Ureter (tissue), 1 donor: ENCODE measurements at places on chromosomes 6 and 20. TPM values are rescaled to one million over a fixed set of nuclear protein-coding genes. Genes with fewer than 3 reads are reported as not detected.

Gene VGLL2
- total RNA-seq, result not detected

Gene TCP11
- total RNA-seq, result not detected

Gene FAM217A
- not detected for total RNA-seq

Gene FITM2
- 7.8 TPM for total RNA-seq

Gene SH3BGRL2
- total RNA-seq, result 50.4 TPM

Gene AFDN
- 168 TPM for total RNA-seq

Gene HLA-DQA1
- total RNA-seq, result 30.1 TPM

Gene ERVFRD-1
- 0.18 TPM for total RNA-seq

Gene PLN
- total RNA-seq, result 89.3 TPM

Gene TLDC2
- 0.36 TPM for total RNA-seq

Gene RBPJL
- not detected for total RNA-seq

Gene VEGFA
- 261 TPM for total RNA-seq

Gene ELOVL4
- 1.4 TPM for total RNA-seq

Gene ANKRD66
- total RNA-seq, result not detected

Gene PDYN
- total RNA-seq, result not detected

Gene BTN1A1
- total RNA-seq, result not detected

Gene HSPA1L
- total RNA-seq, result 1.7 TPM

Gene CALHM4
- not detected for total RNA-seq

Gene FUT9
- 6.7 TPM for total RNA-seq

Gene RAET1L
- total RNA-seq, result not detected

Gene ID4
- total RNA-seq, result 32.5 TPM

Gene ZSCAN12
- total RNA-seq, result 11.1 TPM

Gene LRRC1
- 46.9 TPM for total RNA-seq

Gene FERMT1
- total RNA-seq, result 41.8 TPM

Gene MOG
- total RNA-seq, result not detected

Gene MRPL18
- total RNA-seq, result 69.6 TPM

Gene FKBP1A
- total RNA-seq, result 260 TPM

Gene ECT2L
- total RNA-seq, result 0.18 TPM

Gene PRPH2
- 0.91 TPM for total RNA-seq

Gene CTSZ
- 116 TPM for total RNA-seq

Gene CCR6
- not detected for total RNA-seq

Gene HCK
- total RNA-seq, result 6.1 TPM

Gene EXOC2
- total RNA-seq, result 23.6 TPM

Gene CPXM1
- total RNA-seq, result 3.0 TPM

Gene BNIP5
- total RNA-seq, result not detected

Gene CGAS
- total RNA-seq, result 5.2 TPM

Gene OGFRL1
- total RNA-seq, result 9.4 TPM

Gene KIFC1
- total RNA-seq, result 1.0 TPM

Gene NMBR
- total RNA-seq, result not detected

Gene WFDC12
- not detected for total RNA-seq

Gene LY6G5C
- total RNA-seq, result 3.0 TPM

Gene COL12A1
- total RNA-seq, result 40.4 TPM

Gene GCNT2
- total RNA-seq, result 3.1 TPM

Gene RAB23
- 33.5 TPM for total RNA-seq

Gene KCNQ5
- 1.8 TPM for total RNA-seq

Gene GINS1
- total RNA-seq, result 3.8 TPM

Gene LIN28B
- total RNA-seq, result not detected

Gene TFAP2D
- total RNA-seq, result not detected

Gene TFAP2A
- 45.2 TPM for total RNA-seq

Gene SMPDL3A
- total RNA-seq, result 18.8 TPM

Gene PLAGL1
- total RNA-seq, result 57.3 TPM

Gene TNFRSF6B
- total RNA-seq, result 19.8 TPM

Gene SLC12A5
- total RNA-seq, result not detected

Gene DEFB124
- total RNA-seq, result 3.3 TPM

Gene POM121L2
- not detected for total RNA-seq

Gene PSMA7
- total RNA-seq, result 181 TPM

Gene KIAA1755
- total RNA-seq, result 3.9 TPM

Gene ENPP3
- total RNA-seq, result 1.1 TPM

Gene TNNC2
- total RNA-seq, result 0.57 TPM

Gene TPD52L1
- 54.8 TPM for total RNA-seq
